ENCODE measurements at places on chromosomes 4 and X. TPM values are rescaled to one million over a fixed set of nuclear protein-coding genes. Genes with fewer than 3 reads are reported as not detected.

DNA sequence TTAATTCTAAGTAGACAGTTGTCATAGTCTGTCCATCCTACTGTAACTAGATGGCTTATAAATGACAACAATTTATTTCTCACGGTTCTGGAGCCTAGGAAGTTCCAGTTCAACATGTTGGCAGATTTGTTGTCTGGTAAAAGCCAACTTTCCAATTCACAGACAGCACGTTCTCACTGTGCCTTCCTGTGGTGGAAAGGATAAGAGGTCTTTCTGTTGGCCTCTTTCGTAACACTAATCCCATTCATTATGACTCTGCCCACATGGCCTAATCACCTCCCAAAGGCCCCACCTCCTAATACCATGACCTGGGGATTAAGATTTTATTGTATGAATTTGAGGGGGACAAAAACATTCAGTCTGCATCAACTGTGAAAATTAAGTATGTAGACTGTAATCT is 83.2 kb downstream of the GALNTL6 start:
- H3K27ac ChIP-seq = no peak overlapping the region
- no peak overlapping the region for H3K4me3 ChIP-seq
- DNase-seq = no peak
- H3K4me1 ChIP-seq = no peaks in the 10 kb centered on the region

- H3K27ac ChIP-seq = no peak overlapping the region
- H3K4me3 ChIP-seq = no peak overlapping the region
These were observed 20.5 kb downstream of the AMTN start for GRCh38 chr4:70538869-70539268.

GRCh38 chr4:82593411-82593810 is 31.6 kb upstream of the TMEM150C start:
- no peaks in the 10 kb centered on the region for H3K36me3 ChIP-seq
- no peaks in the 10 kb centered on the region for H3K4me1 ChIP-seq
- no peak for DNase-seq
- H3K27ac ChIP-seq = no peak overlapping the region
- no peak overlapping the region for H3K4me3 ChIP-seq
- no peaks in the 10 kb centered on the region for H3K27me3 ChIP-seq

GRCh38 chr4:171538601-171539100 is 274.6 kb upstream of the GALNTL6 start:
- H3K4me1 ChIP-seq = no peaks in the 10 kb centered on the region
- H3K27me3 ChIP-seq = no peaks in the 10 kb centered on the region
- H3K36me3 ChIP-seq = no peaks in the 10 kb centered on the region
- H3K27ac ChIP-seq = no peak overlapping the region

Gene MAOB
- total RNA-seq = 8.5 TPM

Gene BCORL1
- 9.1 TPM for total RNA-seq

All from upper lobe of left lung (tissue), 6 donors.